Myocyte (in vitro differentiated cells): ENCODE measurements at places on chromosomes 16 and 17. TPM values are rescaled to one million over a fixed set of nuclear protein-coding genes. Genes with fewer than 3 reads are reported as not detected.

The TBC1D3I gene
- 0.13 TPM in 1 of 2 replicates, not detected in the other for total RNA-seq

- DNase-seq = no peak
Observed at GRCh38 chr17:55426851-55427586, 5.4 kb upstream of the MMD start.

GRCh38 chr17:81976332-81977210, 858 bp upstream of the ASPSCR1 start:
- DNase-seq = peak; percentile 89

DNA sequence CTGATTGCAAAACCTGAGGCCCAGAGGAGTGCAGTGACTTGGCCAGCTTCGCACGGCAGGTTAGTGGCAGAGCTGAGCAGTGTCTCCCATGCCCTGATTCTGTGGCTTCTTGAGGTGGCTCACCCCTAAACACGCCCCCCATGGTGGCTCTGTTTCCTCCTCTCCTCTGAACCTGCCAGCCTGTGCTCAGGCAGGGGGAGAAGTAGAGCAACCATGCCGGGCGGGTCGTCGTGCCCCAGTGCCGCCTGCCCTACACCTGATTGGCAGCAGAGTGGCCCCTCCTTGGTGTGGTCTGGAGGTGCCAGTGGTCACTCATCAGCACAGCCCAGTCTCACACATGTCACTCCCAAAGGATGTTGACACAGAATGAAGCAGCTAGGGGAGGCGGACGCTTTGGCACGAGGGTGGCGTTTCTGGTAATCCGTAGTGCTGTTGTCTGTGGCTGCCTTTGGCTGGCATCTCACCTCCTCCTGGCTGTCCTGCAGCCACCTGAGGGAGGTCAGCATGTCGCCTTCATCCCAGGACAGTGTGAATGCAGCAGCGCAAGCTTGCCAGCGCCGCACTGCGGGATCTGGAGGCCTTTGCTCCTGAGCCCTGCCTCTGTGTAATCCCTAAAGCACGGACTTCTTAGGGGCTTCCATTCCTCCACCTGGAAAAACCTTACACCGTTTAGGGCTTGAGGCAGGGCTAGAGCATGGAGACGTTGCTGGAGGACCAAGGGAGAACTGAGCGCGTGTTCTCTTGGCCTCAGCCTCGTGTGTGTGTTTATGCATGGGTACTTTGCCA, 294.7 kb downstream of the SEC14L1 start:
- no peak for DNase-seq

The NACA2 gene
- not detected in 2 replicates for total RNA-seq
